Fibroblast of lung (primary cell): ENCODE measurements at places on chromosomes 4 and X. TPM values are rescaled to one million over a fixed set of nuclear protein-coding genes. Genes with fewer than 3 reads are reported as not detected.

Gene SPATA18
- total RNA-seq = 17.7 and 20.5 TPM in 2 replicates

Gene ART3
- total RNA-seq = not detected in 2 replicates

Gene SLC26A1
- total RNA-seq = 0.26 and 0.33 TPM in 2 replicates

Gene PHKA1
- total RNA-seq = 4.4 and 9.1 TPM in 2 replicates

Gene GPR50
- not detected in 2 replicates for total RNA-seq

Gene GAGE13
- total RNA-seq = not detected in 2 replicates

Gene MAOB
- 2.1 and 4.6 TPM in 2 replicates for total RNA-seq

Gene NLGN3
- 0.51 and 0.83 TPM in 2 replicates for total RNA-seq

Gene PAGE2
- not detected in 2 replicates for total RNA-seq

Gene TCEAL9
- total RNA-seq = 89.5 and 107 TPM in 2 replicates

Gene ARX
- total RNA-seq = not detected in 2 replicates

Gene FGFRL1
- 5.6 and 6.1 TPM in 2 replicates for total RNA-seq

Gene CXCR3
- not detected in 2 replicates for total RNA-seq

Gene XAGE1B
- total RNA-seq = not detected in 2 replicates

Gene DRP2
- under 0.01 and 0.50 TPM in 2 replicates for total RNA-seq

Gene CLNK
- not detected in 2 replicates for total RNA-seq

- H3K27ac ChIP-seq = no peak overlapping the region
- no peak overlapping the region for H3K4me3 ChIP-seq
- H3K36me3 ChIP-seq = no peaks in the 10 kb centered on the region
- no peaks in the 10 kb centered on the region for H3K4me1 ChIP-seq
- H3K27me3 ChIP-seq = no peaks in the 10 kb centered on the region
These were observed 503.3 kb downstream of the PCDH18 start for GRCh38 chr4:137029026-137029425.

- no peak overlapping the region for H3K27ac ChIP-seq
- H3K4me1 ChIP-seq = no peaks in the 10 kb centered on the region
- no peak for DNase-seq
- no peak overlapping the region for H3K4me3 ChIP-seq
- no peaks in the 10 kb centered on the region for H3K36me3 ChIP-seq
These were observed 215.8 kb downstream of the PCDH19 start for GRCh38 chrX:100194082-100194775.

GRCh38 chr4:52201715-52202114 lies 150.6 kb downstream of the SPATA18 start:
- no peaks in the 10 kb centered on the region for H3K27me3 ChIP-seq
- H3K36me3 ChIP-seq = no peaks in the 10 kb centered on the region
- no peak for DNase-seq

GRCh38 chr4:56427179-56427578 lies 8.2 kb downstream of the PPAT start:
- no peak overlapping the region for H3K27ac ChIP-seq
- H3K36me3 ChIP-seq = no peaks in the 10 kb centered on the region
- no peaks in the 10 kb centered on the region for H3K4me1 ChIP-seq
- DNase-seq = no peak
- H3K27me3 ChIP-seq = no peaks in the 10 kb centered on the region

- DNase-seq = no peak
- no peak overlapping the region for H3K4me3 ChIP-seq
- H3K4me1 ChIP-seq = no peaks in the 10 kb centered on the region
- no peaks in the 10 kb centered on the region for H3K27me3 ChIP-seq
- no peaks in the 10 kb centered on the region for H3K36me3 ChIP-seq
These were observed 911.8 kb downstream of the CENPC start for GRCh38 chr4:66633477-66633876.

- no peaks in the 10 kb centered on the region for H3K4me1 ChIP-seq
- no peak overlapping the region for H3K27ac ChIP-seq
- no peak for DNase-seq
- no peaks in the 10 kb centered on the region for H3K36me3 ChIP-seq
These were observed 76.2 kb downstream of the ANTXR2 start for GRCh38 chr4:79996851-79997250.

DNA sequence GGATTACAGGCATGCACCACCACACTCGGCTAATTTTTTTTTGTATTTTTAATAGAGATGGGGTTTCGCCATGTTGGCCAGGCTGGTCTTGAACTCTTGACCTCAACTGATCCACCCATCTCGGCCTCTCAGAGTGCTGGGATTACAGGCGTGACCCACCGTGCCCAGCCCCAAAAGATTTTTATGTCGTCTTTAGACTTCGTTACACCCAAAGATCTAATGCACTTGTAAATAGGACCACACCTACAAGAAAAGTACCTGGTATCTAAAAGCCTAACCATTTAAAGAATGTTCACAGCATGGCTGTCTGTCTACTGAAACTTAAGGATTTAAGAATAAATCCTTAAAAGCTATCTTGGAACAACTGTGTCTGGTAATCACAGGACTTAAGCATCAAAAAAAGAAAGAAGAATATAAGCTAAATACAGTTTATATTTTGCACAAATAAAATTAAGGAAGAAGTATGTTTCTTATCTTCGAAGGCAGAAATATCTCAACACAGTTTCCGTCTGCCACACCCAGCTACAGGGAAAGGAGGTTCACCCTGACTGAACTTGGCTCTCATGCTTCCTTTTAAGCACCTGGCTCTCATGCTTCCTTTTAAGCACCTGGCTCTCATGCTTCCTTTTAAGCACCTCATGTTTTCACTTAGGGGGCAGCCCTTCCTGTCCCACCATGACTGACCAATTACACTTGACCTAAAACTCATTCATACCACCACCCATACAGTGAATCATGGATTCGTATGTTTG lies 92.0 kb upstream of the STS start:
- H3K27me3 ChIP-seq = no peaks in the 10 kb centered on the region
- no peak overlapping the region for H3K4me3 ChIP-seq
- no peak overlapping the region for H3K27ac ChIP-seq
- no peaks in the 10 kb centered on the region for H3K4me1 ChIP-seq
- H3K36me3 ChIP-seq = no peaks in the 10 kb centered on the region

- H3K4me3 ChIP-seq = no peak overlapping the region
- H3K27ac ChIP-seq = no peak overlapping the region
- H3K4me1 ChIP-seq = no peaks in the 10 kb centered on the region
- no peaks in the 10 kb centered on the region for H3K36me3 ChIP-seq
- no peak for DNase-seq
These were observed 338.5 kb upstream of the FMR1 start for GRCh38 chrX:147573266-147573665.

DNA sequence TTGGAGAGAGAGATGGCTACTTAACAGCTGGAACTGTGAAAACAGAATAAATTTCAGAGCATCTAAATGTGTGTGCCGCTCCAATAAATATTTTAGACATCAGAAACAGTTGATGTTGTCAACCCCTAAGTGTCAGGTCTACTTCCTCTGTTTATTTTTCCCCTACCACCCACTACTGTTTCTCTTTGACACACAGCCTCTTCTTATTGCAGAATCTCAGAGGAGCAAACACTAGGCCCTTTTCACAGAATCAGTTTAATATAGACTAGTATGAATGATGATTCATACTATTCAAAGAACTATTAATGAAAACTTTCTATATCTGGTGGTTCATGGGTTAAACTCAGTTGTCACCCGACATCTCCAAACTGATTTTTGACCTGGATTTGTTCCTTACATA lies 33.9 kb downstream of the NAA11 start:
- no peaks in the 10 kb centered on the region for H3K27me3 ChIP-seq
- no peaks in the 10 kb centered on the region for H3K4me1 ChIP-seq
- no peak overlapping the region for H3K4me3 ChIP-seq

DNA sequence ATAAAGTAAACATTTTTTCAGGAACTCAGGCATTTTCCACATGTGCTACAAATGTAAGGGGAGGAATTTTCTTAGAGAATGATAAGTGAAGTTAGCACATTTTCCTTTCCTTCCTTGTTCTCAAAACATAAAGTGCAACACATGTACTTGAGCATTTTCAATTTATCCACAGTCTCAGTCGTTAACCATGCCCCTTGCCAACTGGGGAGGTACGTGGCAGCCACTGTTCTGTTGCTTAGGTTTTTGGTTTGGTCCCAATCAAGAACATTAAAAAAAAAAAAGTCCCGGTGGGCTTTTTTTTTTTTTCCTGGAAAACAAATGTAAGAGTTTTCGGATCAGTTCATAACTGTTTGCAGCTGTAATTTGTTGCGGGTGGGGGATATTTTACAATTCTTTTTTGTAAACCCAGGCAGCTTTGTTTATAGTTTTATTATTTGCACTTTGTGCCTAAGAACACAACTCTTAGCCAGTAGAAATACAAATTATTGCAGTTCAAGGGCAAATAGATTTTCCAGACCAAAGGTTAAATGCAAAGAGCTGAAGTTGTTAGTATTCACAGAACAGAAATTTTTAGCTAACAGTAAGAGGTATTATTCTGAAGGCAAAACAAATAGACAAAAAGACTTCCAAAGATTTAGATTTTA lies 112.1 kb upstream of the NAP1L5 start:
- H3K4me3 ChIP-seq = peak overlapping the region; percentile 27
- no peaks in the 10 kb centered on the region for H3K4me1 ChIP-seq
- no peaks in the 10 kb centered on the region for H3K27me3 ChIP-seq
- DNase-seq = no peak

DNA sequence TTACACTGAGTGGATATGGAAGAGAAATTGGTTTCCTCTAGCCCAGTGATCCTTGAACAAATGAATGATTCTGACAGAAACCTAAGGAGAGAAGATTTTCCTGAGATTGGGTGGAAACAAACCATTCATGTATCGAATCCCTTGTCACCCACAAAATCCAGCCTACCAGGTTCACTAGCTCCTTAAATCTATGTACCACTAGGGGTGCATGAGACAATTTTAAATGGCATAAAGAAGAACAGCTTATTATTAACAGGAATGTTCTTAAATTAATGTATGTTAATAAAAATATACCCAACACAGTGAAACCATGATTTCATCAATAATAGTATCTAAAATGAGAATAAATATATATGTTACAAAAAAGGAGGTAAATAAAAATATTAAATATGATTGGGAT lies 118.4 kb upstream of the LNX1 start:
- peak; percentile 32 for DNase-seq
- H3K4me1 ChIP-seq = peaks cover 12% of the 10 kb centered on the region
- H3K27me3 ChIP-seq = no peaks in the 10 kb centered on the region
- H3K36me3 ChIP-seq = no peaks in the 10 kb centered on the region
- no peak overlapping the region for H3K4me3 ChIP-seq
- no peak overlapping the region for H3K27ac ChIP-seq

DNA sequence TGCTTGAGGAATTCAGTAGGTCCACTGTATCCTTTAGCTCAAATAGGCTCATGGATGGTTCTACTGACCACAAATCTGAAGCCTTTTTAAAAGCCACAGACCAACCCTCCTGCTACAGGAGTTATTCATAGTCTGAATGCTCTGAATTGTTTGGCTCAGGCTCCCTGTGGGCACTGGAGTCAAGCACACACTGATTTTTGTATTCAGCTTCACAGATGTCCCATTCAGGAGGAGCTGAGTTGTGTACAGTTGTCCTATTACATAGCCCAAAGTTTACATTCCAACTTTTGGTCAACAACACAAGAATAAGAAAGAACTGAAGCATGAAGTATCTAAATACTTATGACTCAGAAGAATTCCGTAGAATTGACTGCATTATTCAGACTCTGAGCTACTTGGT lies 243.9 kb downstream of the UNC5C start:
- no peaks in the 10 kb centered on the region for H3K36me3 ChIP-seq
- no peak overlapping the region for H3K4me3 ChIP-seq
- H3K27me3 ChIP-seq = no peaks in the 10 kb centered on the region
- H3K4me1 ChIP-seq = no peaks in the 10 kb centered on the region

- DNase-seq = no peak
- no peaks in the 10 kb centered on the region for H3K36me3 ChIP-seq
- H3K27ac ChIP-seq = no peak overlapping the region
- H3K4me1 ChIP-seq = no peaks in the 10 kb centered on the region
These were observed 709.3 kb downstream of the PCDH18 start for GRCh38 chr4:136823020-136823419.

DNA sequence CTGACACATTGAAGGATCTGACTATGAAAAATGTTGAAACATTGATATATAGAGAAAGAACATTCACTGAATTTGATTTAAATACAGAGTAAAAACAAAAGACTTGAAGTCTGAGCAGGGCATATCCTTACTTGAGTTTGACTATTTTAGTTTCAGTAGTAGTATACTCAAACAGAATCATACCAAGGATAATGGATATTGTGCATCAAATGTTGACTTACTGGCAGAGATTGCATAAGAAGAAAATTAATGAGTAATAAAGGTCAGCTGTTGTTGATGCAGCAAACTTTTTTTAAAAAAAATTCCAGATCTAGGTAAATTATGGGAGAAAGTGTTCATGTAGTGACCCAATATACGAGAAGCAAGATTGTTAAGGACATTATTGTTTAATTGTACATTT lies 94.5 kb upstream of the APOOL start:
- H3K27me3 ChIP-seq = no peaks in the 10 kb centered on the region
- no peaks in the 10 kb centered on the region for H3K4me1 ChIP-seq
- no peaks in the 10 kb centered on the region for H3K36me3 ChIP-seq
- no peak for DNase-seq
- no peak overlapping the region for H3K27ac ChIP-seq

DNA sequence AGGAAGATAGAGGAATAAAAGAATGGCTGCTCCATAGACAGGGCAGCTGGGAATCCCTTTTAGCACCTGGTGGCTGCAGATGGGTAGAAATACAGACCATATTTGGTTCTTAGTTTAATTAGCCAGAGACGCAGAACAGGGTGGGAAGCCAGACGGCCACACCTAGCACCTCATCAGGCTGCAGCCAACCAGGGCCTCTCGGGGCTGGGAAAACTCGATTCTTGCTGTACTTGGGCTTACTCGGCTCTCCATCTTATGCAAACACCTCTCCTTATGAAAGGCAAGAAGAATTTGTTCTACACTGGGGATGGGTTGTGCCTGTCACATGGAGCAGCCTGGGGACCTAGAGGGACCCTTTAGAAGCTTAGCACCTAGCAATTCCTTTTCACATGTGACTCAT lies 19.7 kb downstream of the IRAK1 start:
- peaks cover 5% of the 10 kb centered on the region for H3K4me1 ChIP-seq
- no peaks in the 10 kb centered on the region for H3K36me3 ChIP-seq
- H3K27me3 ChIP-seq = no peaks in the 10 kb centered on the region
- H3K27ac ChIP-seq = no peak overlapping the region
- DNase-seq = no peak

- no peak overlapping the region for H3K27ac ChIP-seq
- no peak for DNase-seq
- H3K4me3 ChIP-seq = no peak overlapping the region
- no peaks in the 10 kb centered on the region for H3K4me1 ChIP-seq
These were observed 84.3 kb upstream of the MAB21L2 start for GRCh38 chr4:150497612-150498011.

GRCh38 chr4:98642991-98643426 lies 15.4 kb downstream of the TSPAN5 start:
- no peaks in the 10 kb centered on the region for H3K36me3 ChIP-seq
- no peak overlapping the region for H3K4me3 ChIP-seq
- H3K27ac ChIP-seq = no peak overlapping the region
- H3K27me3 ChIP-seq = no peaks in the 10 kb centered on the region

- no peaks in the 10 kb centered on the region for H3K36me3 ChIP-seq
- no peak overlapping the region for H3K27ac ChIP-seq
- DNase-seq = peak; percentile 8
- no peaks in the 10 kb centered on the region for H3K27me3 ChIP-seq
- H3K4me1 ChIP-seq = no peaks in the 10 kb centered on the region
These were observed 121.5 kb downstream of the PPEF1 start for GRCh38 chrX:18828832-18829404.

- no peaks in the 10 kb centered on the region for H3K4me1 ChIP-seq
- DNase-seq = no peak
- H3K4me3 ChIP-seq = no peak overlapping the region
- no peaks in the 10 kb centered on the region for H3K27me3 ChIP-seq
These were observed 133.8 kb upstream of the STIM2 start for GRCh38 chr4:26726655-26727387.

GRCh38 chr4:40349561-40350198 lies 14.5 kb downstream of the CHRNA9 start:
- no peaks in the 10 kb centered on the region for H3K36me3 ChIP-seq
- peaks cover 2% of the 10 kb centered on the region for H3K27me3 ChIP-seq
- H3K4me3 ChIP-seq = no peak overlapping the region
- H3K27ac ChIP-seq = no peak overlapping the region
